ENCODE measurements at places on chromosomes 6 and 20. TPM values are rescaled to one million over a fixed set of nuclear protein-coding genes. Genes with fewer than 3 reads are reported as not detected.

DNA sequence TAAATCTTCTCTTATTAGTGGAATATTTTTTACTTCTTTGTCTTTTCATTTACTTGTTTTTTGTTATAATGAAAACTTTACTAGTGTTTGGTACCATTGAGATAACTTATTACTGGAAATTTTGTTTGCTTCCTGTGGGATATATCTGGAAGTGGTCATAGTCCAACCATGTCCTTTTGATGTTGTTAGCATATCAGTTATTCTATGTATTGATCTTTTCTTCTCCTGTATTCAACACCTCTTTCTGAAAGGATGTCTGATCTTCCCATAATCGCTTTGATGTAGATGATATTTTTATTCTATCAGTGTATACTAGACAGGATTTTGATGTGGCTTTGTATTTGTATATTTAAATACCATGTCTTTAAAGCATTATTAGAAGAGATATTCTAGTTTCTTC, 17.0 kb downstream of the ZNF451 start:
- DNase-seq = no peak
- no peaks in the 10 kb centered on the region for H3K4me1 ChIP-seq
- no peaks in the 10 kb centered on the region for H3K27me3 ChIP-seq
- no peaks in the 10 kb centered on the region for H3K36me3 ChIP-seq
- H3K27ac ChIP-seq = no peak overlapping the region

DNA sequence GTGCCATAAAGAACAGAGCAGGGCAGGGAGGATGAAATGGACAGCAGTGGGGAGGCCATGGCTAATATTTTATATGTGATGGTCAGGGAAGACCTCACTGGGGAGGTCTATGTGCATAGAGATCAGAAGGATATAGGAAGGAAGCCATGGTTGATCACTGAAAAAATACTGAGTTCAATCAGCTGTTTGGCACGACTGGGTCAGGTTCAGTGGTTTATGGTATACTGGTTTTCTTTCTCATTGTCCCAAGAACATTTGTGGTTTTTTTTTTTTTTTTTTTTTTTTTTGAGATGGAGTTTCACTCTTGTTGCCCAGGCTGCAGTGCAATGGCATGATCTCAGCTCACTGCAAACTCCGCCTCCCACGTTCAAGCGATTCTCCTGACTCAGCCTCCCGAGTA, 78.3 kb upstream of the TIAM2 start:
- peaks cover 3% of the 10 kb centered on the region for H3K36me3 ChIP-seq
- H3K27ac ChIP-seq = no peak overlapping the region
- H3K4me3 ChIP-seq = no peak overlapping the region
- no peaks in the 10 kb centered on the region for H3K27me3 ChIP-seq

DNA sequence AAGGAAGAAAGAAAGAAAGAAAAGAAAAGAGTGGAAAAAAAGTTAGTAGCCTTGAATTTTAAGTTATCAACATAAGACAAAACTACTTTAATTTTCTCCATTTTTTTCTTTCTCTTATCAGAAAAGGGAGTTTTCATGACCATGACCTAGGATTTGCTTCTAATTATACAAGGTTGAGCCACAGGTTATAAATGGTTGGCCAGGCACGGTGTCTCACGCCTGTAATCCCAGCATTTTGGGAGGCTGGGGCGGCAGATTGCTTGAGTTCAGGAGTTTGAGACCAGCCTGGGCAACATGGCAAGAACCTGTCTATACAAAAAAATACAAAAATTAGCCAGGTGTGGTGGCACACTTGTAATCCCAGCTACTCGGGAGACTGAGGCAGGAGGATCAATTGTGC, 7.8 kb upstream of the MTRES1 start:
- H3K27me3 ChIP-seq = no peaks in the 10 kb centered on the region
- DNase-seq = no peak
- H3K27ac ChIP-seq = no peak overlapping the region
- no peaks in the 10 kb centered on the region for H3K36me3 ChIP-seq
- H3K4me3 ChIP-seq = no peak overlapping the region
- no peaks in the 10 kb centered on the region for H3K4me1 ChIP-seq

DNA sequence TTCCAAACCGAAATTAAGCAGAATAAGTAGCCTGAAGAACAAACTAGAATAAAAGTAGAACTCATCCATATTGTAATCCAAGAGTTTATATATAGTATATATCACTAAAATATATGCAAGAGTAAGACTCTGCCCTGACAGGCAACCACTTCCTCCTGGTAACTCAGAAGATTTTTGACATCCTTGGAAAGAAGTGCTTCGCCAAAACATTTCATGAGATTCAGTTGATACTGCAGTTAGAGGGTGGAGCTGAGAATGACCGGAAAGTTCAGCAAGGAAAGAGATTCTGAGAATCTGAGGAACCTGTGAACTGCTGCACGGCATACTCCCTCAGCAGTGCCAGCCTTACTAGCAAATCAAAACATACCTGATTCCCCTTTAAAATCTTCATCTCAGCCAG, 79.6 kb downstream of the CDK19 start:
- DNase-seq = no peak
- H3K27ac ChIP-seq = no peak overlapping the region
- H3K27me3 ChIP-seq = no peaks in the 10 kb centered on the region
- no peaks in the 10 kb centered on the region for H3K36me3 ChIP-seq
- no peak overlapping the region for H3K4me3 ChIP-seq

DNA sequence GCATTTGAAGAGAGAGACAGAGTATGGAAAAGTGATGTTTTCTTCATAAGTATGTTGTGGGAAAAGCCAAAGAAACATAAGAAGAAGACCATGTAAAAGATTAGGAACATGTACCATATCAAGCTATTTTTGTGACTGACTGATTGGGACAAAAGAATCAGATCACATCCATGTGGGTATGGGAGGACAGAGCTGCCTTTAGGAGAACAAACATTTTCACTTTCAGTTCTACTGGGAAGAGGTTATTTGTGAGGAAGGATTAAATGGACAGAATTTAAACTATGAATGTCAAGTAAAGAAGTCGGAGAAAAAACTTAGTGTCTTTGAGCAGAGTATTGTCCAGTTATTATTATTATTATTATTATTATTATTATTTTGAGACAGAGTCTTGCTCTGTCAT, 124.4 kb upstream of the HCRTR2 start:
- H3K4me1 ChIP-seq = peaks cover 18% of the 10 kb centered on the region
- no peak for DNase-seq
- no peak overlapping the region for H3K4me3 ChIP-seq
- no peaks in the 10 kb centered on the region for H3K27me3 ChIP-seq
- H3K27ac ChIP-seq = no peak overlapping the region
- H3K36me3 ChIP-seq = no peaks in the 10 kb centered on the region

DNA sequence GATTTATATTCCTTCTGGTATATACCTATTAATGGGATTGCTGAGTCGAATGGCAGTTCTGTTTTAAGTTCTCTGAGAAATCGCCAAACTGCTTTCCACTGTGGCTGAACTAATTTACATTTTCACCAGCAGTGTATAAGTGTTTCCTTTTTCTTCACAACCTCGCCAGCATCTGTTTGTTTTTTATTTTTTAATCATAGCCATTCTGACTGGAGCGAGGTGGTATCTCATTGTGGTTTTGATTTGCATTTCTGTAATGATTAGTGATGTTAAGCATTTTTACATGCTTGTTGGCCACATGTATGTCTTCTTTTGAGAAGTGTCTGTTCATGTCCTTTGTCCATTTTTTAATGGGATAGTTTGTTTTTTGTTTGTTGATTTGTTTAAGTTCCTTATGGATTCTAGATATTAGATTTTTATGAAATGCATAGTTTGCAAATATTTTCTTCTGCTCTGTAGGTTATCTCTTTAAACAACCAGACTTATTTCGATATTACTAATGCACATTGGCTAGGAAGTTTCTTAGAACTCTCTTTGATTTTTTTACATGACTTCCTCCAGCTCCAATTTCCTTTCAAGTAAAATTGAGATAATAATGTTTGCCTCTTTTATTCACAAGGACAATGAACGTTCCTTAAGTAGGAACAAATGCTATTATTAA, 12.2 kb upstream of the VNN1 start:
- H3K36me3 ChIP-seq = no peaks in the 10 kb centered on the region
- H3K4me3 ChIP-seq = no peak overlapping the region
- no peak overlapping the region for H3K27ac ChIP-seq
- H3K4me1 ChIP-seq = no peaks in the 10 kb centered on the region
- H3K27me3 ChIP-seq = no peaks in the 10 kb centered on the region
- no peak for DNase-seq

DNA sequence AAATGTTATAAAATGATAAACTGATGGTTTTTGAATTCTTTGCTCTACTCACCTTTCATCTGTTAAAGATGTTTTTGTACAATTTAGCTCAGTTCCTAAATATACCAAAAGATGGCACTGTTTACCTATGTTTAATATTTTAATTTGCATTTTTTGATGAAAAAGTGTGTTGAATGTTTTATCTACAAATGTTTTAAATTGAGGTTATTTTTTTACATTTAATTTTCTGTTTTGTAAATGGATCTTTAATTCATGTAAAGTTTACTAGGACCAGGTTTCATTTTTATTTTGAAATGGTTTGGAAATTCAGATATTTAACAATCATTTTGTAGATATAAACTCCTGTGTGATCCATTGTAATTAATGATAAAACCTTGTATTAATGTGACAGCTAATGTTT, 30.0 kb downstream of the CDKAL1 start:
- no peak for DNase-seq
- H3K4me3 ChIP-seq = no peak overlapping the region
- H3K27me3 ChIP-seq = no peaks in the 10 kb centered on the region
- H3K4me1 ChIP-seq = peaks cover 20% of the 10 kb centered on the region
- no peaks in the 10 kb centered on the region for H3K36me3 ChIP-seq
- no peak overlapping the region for H3K27ac ChIP-seq

GRCh38 chr6:10403385-10404106, 11.3 kb downstream of the TFAP2A start:
- no peak for DNase-seq
- peak overlapping the region; percentile 54 for H3K4me3 ChIP-seq
- no peaks in the 10 kb centered on the region for H3K36me3 ChIP-seq
- H3K27ac ChIP-seq = no peak overlapping the region
- peaks cover 9% of the 10 kb centered on the region for H3K4me1 ChIP-seq

DNA sequence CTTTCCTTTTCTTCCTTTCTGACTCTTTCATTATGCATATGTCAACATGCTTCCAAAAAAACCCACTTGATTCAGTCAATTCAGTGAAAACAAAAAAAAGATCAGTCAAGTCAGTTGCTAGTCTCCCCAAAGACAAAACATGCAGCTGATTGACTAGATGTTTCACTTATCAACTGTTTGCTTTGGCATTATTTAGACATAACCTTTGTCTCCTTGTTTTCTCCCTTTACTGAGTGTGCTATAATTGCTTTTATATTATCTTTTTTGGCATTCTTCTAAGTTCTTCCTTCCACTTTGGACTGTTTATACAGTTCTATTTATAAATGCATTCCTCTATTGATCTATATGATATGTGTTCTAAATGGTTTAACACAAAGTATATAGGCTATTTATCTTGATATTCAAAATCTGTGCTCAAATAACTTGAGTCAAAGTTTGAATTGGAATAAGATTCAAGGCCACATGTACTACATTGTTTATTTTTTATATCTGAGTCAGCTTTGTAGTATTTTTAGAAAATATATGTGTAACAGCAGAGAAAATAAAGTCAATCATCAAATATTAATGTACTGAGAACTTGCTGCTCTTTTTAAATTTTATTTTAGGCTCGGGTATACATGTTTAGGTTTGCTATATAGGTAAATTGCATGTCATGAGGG, 260.5 kb downstream of the CENPW start:
- no peak overlapping the region for H3K4me3 ChIP-seq
- H3K4me1 ChIP-seq = no peaks in the 10 kb centered on the region
- no peak for DNase-seq
- no peak overlapping the region for H3K27ac ChIP-seq

ANKRD66 gene
- not detected for total RNA-seq

C6orf141 gene
- total RNA-seq = 7.8 TPM

MCCD1 gene
- not detected for total RNA-seq

GCNT2 gene
- 0.56 TPM for total RNA-seq

HSD17B8 gene
- 7.9 TPM for total RNA-seq

RPRD1B gene
- 25.2 TPM for total RNA-seq

Data from gastrocnemius medialis (tissue), 4 donors.